ENCODE measurements at places on chromosomes 6 and 20.

- DNase-seq: peak; percentile 42
Measured at GRCh38 chr6:97440590-97441176, 157.7 kb upstream of the MMS22L start.

DNA sequence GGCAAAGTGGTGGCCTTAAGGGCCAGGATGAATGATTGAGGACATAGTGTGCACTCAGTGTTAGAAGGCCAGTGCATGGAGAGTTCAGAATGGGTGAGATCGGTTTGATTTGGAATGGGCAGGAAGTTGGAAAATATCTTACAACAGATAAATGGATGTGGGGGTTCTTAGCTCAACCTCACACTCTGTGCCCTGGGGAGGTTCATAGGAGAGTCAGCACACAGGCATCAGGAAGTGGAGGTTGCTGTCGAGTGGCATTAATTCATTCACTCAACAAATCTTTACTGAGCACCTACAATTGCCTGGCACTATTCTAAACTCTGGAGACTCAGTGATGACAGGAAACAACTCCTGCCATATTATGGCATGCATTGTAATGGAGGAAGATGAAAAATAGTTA is 313.7 kb upstream of the SUPT3H start:
- DNase-seq: no peak

- DNase-seq: no peak
Measured at GRCh38 chr20:24081077-24081476, 92.5 kb upstream of the GGTLC1 start.

DNA sequence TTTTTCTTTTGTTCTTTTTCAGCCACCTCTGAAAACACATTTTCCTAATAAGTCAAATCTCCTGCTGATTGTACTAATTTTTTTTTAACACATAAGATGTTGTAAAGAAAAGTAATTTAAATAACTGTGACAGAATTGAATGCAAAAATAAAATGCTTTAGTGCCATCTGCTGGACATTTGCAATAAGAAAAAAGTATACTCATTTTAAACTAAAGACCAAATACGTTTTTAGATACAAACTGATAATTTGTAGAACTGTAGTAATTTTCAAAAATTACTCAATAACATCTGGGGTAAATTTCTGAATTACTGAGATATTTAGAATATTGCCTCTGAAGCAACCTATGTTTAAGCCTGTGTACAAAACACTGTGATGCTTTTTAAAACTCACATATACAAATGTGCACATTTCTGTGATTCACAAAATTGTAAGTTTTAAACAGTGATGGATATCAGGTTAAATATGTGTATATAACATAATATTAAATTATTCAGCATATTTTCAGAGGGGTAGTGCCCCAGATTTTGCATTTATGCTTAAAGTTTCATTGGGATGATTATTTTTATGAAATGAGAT is 198.7 kb downstream of the RIMS1 start:
- peak; percentile 17 for DNase-seq

- peak; percentile 16 for DNase-seq
Measured at GRCh38 chr6:129351807-129352206, 358.2 kb downstream of the ARHGAP18 start.
